ENCODE measurements at places on chromosomes 16 and 17.

- peak; percentile 74 for DNase-seq
Observed at GRCh38 chr17:7262935-7263800, 890 bp upstream of the CLDN7 start.

DNA sequence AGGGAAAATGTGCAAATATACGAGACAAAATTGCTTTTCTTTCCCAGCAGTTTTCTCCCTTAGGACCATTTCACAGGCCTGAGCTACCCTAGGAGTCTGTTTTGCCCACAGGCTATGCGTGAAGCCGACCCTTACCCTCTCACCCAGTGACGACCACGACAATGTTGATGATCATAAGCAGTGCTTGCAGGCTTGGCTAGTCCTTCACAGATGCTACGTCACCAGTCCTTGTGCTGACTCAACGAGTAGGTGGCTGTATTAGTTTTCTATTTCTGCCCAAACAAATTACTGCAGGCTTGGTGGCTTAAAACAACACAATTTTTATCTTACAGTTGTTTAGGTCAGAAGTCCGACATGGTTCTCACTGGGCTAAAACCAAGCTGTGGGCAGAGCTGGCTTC is 574.6 kb upstream of the HSBP1 start:
- no peak for DNase-seq

DNA sequence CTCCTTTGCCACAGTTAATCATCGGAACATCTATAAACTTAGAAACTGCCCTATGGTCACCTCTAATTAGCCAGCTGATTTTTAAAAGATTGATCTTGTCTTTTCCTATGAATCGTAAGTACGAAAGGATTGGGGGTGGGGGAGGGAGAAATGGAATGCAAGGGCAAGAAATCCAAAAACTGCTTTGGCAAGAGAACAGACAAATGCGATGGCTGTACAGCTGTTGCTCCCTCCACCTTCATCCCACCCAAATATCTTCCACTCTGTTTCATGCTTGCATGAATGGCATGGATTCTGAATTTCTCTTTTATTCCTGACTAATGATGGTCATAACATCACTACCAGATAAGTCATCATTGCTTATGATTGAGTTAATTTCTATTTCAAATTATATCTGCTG is 165.7 kb downstream of the STX8 start:
- no peak for DNase-seq

DNA sequence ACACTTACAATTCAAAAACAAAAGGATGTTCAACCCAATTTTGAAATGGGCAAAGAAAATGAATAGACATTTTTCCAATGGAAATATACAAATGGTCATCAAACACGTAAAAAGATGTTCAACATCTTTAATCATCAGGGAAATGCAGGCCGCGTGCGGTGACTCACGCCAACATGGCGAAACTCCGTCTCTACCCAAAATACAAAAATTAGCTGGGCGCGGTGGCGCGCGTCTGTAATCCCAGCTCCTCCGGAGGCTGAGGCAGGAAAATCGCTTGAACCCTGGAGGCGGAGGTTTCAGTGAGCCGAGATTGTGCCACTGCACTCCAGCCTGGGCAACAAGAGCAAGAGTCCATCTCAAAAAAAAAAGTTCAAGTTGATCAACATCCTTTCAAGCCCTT is 1.8 kb upstream of the CLUAP1 start:
- no peak for DNase-seq

DNA sequence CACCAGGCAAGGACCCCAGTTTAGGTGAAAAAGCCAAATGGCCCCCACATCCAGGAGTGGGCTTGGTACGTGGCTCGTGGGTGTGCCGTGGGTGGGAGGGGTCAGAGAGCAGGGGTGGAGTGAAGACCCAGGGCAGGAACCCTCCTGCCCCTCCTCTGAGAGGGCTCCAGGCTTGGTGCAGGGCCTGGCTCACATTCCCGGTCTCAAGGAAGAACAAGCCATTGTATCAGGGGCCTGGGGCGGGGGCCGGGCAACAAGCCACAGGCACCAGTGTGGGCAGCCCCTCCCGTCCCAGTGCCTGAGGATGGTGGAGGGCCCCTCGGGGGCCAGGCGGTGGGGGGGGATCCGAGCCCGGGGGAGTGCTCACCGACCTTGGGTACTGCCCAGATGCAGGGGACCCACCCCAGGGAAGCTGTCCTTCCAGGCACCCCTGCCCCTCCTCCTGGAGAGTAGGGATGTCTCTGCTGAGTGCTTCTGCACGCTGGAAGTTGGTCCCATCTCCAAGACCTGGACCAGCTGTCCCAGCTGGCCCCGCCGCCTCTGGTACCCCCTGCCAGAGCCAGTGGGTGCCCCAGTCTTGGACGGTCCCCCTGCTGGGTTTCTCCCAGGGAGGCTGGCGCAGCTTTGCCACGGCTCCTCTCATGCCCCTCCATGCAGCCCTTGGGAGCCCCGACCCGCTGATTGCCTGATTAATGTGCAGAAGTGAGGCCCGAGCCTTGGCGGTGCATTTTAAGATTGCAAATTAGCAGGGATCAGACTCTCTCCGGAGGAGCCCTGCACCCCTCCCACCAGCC is 83.7 kb downstream of the RTN4RL1 start:
- DNase-seq, result no peak

DNA sequence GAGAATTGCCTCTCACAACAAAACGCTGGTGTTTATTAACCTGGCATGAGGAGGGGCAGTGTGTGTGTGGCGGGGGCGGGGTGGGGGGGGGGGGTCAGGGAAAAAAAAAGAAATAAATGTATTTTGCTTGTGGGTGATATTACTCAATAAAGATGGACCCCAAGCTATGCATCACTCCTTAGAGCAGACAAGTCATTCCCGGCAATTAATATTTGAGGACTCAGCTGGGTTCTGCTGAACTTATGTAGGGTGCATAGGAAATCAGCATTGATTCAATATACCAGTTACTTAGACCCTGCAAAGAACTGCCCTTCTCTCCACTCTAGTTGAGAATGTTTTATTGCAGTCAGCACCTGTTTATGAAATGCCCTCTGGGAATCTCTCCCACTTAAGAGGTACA is 206.2 kb upstream of the MAF start:
- no peak for DNase-seq

DNA sequence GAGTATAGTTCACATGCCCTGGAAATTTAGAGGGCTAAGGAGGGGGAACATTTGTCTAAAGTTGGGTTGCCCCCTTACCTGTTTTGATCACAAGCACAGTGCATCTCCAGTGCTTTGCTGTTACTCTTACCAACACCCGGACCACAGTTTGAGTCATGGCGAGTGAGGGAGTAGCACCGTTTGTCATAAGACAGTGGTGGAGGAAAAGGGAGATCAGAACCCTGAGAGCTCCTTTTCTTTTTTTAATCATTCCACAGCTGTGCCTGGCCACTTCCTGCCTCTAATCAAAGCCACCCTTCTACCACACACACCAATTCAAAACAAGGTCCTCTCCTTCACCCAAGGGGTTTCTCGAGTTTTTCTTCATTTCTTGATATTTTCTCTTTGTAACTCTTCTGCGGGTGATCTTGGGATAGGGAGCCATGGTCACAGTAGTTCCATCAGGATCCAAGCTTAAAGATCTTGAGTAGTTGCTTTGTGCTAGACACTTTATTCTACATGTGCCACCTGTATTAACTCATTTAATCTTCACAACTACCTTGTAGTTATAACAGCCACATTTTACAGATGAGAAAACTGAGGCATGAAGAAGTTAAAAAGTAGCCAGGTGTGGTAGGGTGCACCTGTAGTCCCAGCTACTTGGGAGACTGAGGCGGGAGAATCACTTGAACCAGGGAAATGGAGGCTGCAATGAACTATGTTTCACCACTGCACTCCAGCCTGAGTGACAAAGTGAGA is 5.0 kb upstream of the MYL4 start:
- no peak for DNase-seq

DNA sequence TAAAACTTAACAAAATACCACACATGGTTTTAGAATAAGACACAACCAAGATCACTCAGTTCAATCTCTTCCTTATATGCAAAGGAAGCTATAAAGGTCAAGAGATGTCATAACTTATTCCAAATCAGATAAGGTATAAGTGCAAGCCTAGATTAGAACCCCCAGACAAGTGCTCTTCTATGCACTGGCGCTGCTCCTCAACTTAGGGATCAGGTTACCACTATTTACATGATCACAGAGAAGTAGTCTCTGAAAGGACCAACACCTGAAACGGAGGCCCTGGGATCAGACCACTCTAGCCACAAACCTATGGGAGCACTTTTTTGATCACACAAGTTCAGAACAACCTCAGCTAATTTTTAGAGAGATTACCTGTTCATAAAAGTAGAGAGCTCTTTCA is 16.6 kb downstream of the COPS3 start:
- no peak for DNase-seq

DNA sequence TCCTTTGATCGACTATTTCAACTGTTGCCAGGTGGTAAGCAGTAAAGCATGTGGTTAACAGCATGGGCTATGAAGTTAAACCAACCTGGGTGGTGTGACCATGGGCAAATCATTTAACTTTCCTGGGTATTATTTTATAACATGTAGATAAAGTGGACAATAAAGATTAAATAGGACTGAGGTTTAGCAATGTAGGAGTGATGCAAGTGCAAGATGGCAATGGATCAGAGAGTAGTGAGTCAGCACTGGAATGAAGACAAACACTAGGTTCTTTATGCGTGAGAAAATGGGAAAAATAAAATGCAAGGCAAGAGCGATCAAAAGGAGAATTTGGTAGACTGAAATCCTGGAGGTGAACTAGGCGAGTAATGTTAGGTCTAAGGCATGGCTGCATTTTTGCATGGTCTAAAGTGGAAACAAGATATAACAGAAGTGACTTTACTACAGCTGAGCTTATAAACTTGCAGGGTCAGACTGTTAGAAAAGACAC is 222.4 kb upstream of the AXIN2 start:
- DNase-seq, result peak; percentile 95

DNA sequence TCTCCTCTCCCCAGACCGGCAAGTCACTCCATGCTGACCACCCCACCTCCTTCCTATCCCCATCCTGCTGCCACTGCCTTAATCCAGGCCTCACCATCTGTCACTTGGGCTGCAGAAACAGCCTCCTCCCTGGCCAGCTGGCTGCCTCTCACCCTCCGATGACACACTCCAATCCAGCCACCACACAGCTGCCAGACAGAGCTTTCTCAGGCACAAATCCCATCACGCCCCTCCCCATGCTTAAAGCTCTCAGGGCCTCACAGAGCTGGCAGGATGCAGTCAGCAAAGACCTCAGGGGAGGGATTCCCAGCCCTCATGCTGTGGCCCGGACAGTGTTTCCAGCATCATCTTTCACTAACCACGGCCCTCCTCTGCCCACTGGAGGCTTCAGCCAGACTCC is 13.7 kb downstream of the CAMKK1 start:
- DNase-seq, result no peak

GRCh38 chr16:75027520-75028300 is 28.9 kb downstream of the ZNRF1 start:
- DNase-seq, result no peak

GRCh38 chr17:6970992-6971391 is 24.9 kb upstream of the ALOX12 start:
- no peak for DNase-seq

- DNase-seq, result no peak
Observed at GRCh38 chr16:8408855-8409567, 181.3 kb downstream of the TMEM114 start.

GRCh38 chr16:15427648-15428239 is 6.6 kb upstream of the BMERB1 start:
- DNase-seq, result peak; percentile 21

- DNase-seq, result no peak
Observed at GRCh38 chr16:85422196-85422631, 190.9 kb upstream of the GSE1 start.

DNA sequence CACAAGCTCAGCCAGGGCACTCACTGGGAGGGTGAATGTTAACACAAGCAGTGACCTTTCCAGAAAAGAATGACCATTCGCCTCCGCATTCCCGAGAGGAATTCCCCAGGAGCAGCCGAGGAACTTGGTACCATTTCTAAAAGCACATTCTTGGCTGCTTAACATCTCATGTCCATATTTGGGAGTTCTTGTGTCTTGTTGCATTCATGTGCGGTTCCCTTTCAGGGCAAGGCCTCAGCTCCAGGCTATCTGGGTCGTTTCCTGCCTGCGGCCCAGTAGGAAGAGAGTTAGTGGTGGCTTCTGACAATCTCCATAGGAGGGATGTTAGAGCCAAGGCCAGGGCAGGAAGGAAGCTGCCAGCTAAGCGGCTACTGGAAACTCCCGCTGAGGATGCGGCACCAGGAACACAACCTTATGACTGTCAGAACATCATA is 27.8 kb upstream of the MEAK7 start:
- DNase-seq, result peak; percentile 84

All from SW480 (cell line).